ENCODE measurements at places on chromosomes 12 and 14.

DNA sequence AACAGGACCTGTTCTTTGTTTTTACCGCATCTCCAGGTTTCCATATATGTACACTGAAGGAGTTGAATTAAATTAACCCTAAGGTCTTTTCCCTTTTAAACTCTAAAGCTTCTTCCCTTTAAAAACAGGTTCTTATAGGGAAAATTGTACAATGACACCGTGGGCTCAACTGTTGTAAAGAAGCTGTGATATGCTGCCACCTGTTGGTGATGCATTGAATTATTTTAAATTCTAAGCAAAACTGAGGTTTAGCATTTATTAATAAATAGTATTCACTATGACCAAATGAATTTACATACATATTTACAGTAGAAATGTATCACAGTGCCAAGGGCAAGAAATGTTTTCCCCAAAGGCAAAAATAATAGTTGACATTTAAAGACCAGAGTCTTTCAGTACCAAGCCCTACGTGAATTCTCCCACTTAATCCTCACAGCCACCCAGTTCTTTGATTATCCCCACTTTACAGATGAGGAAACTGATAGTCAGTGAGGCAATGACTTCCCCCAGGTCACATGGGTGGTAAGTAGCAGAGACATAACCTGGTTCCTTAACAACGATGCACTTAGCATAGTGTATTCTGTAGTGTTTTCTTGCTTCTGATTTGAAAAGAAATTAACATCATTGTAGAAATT, 35.7 kb upstream of the TMEM263 start:
- DNase-seq = peak; percentile 63

DNA sequence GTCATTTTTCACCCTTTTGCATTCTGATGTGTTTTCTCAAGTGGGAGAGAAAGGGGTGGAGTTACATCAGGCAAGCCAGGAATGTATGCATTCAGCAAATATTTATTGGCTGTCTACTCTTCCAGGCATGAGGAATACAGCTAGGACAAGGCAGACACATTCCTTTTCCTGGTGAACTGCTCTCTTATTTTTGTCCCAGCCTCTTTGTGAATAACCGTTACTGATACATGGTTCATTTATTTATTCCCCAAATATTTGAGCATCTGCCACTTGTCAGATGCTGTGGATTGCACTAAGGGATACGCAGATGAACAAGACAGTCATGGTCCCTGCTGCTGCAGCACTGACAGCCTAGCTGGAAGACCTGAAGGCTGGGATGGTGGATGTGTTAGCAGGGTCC, 6.1 kb downstream of the PELI2 start:
- DNase-seq = peak; percentile 31

DNA sequence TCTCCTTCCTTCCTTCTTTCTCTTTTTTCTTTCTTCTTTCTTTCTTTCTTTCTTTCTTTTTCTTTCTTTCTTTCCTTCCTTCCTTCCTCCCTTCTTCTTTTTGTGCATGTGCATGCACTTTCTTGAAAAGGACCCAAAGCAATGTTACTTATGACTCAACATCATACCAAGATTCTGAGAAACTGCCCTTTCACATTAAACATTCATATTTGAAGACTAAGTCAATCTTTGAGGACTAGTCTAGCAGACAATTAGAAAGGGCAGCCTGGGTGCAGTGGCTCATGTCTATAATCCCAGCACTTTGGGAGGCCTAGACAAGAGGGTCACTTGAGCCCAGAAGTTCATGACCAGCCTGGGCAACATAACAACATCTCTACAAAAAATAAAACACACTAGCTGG, 212.8 kb upstream of the KITLG start:
- peak; percentile 75 for DNase-seq

DNA sequence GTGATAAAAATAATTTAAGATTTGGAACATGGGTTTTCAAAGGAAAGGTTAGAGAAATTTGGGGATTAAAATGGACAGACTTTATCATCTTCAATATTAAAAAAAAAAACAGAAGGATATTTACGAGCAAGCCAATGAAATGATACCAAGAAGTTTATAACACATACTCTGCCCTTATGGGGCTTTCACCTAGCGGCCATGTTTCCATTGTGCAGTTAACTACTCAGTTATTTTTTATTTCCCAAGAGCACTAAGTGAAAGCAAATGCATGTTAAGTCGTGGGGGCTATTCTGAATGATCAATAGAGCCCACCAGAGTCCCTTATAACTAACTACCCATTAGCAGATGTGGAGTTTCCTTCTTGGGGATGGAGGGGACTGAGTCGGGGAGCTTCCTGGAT, 53.9 kb downstream of the ETV6 start:
- DNase-seq = no peak

DNA sequence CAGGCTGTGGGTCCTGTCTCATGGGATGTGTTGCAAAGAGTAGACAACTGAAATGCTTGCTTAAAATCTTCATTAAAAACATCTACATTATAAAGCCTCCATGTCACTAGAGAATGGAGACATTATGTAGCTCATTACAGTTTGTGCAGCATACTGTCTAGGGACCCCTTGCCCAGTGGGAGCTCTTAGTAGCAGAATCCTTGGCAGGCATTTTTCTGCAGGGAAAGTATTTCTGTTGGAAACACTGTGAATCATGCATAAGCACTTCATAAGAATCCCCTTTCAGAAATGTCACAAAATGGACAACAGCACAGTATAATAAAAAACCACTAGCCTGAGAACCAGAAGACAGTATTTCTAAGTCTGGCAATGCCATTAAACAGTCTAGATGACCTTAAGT, 174.3 kb downstream of the MGAT4C start:
- DNase-seq = no peak
